ENCODE measurements at places on chromosomes 2 and 18.

- H3K27me3 ChIP-seq: no peaks in the 10 kb centered on the region
- no peak overlapping the region for H3K4me3 ChIP-seq
- no peaks in the 10 kb centered on the region for H3K36me3 ChIP-seq
Observed at GRCh38 chr2:222909286-222909685, 48.5 kb downstream of the ACSL3 start.

- no peaks in the 10 kb centered on the region for H3K36me3 ChIP-seq
- no peak overlapping the region for H3K4me3 ChIP-seq
- no peak overlapping the region for H3K27ac ChIP-seq
- no peak for DNase-seq
- H3K27me3 ChIP-seq: no peaks in the 10 kb centered on the region
Observed at GRCh38 chr2:120820263-120820952, 84.7 kb downstream of the GLI2 start.

DNA sequence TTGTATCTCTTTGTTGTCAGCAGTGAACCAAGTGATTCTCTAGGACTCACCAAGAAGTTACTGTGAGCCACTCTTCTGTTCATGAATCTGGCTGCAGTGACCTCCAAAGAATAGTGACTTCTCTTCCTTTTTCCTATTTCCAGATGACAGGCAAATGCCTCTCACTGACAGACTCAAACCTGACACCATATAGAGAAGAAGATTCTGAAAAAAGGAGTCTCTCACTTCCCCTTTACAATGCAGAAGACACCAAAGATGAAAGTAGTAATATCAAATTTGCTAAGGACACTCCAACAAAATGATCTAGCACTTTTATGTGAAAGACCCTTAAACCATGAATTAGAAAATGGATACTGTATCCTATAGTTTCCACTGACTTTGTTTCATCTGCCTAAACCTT lies 44.4 kb upstream of the SETBP1 start:
- no peaks in the 10 kb centered on the region for H3K27me3 ChIP-seq
- H3K4me1 ChIP-seq: no peaks in the 10 kb centered on the region
- no peaks in the 10 kb centered on the region for H3K36me3 ChIP-seq
- no peak overlapping the region for H3K27ac ChIP-seq
- H3K4me3 ChIP-seq: no peak overlapping the region

- H3K36me3 ChIP-seq: no peaks in the 10 kb centered on the region
- DNase-seq: no peak
- H3K4me3 ChIP-seq: no peak overlapping the region
Observed at GRCh38 chr2:136990316-136990715, 225.0 kb downstream of the THSD7B start.

- peaks cover 8% of the 10 kb centered on the region for H3K36me3 ChIP-seq
- no peak overlapping the region for H3K4me3 ChIP-seq
- DNase-seq: no peak
- H3K27me3 ChIP-seq: no peaks in the 10 kb centered on the region
Observed at GRCh38 chr2:9631878-9632700, 1.3 kb upstream of the YWHAQ start.

- H3K4me3 ChIP-seq: no peak overlapping the region
- no peak for DNase-seq
- H3K4me1 ChIP-seq: no peaks in the 10 kb centered on the region
- H3K36me3 ChIP-seq: no peaks in the 10 kb centered on the region
Observed at GRCh38 chr18:56448751-56449150, 189.6 kb downstream of the TXNL1 start.
